Activated naive CD8-positive, alpha-beta T cell treated with anti-CD3 and anti-CD28 coated beads, Interleukin-2, amount 10 ng/mL, durations not matched to agents 7 days and 5 days (primary cell): ENCODE measurements at places on chromosomes 13 and 19.

- DNase-seq: no peak
Observed at GRCh38 chr13:105276571-105276970, 1258.9 kb downstream of the EFNB2 start.

DNA sequence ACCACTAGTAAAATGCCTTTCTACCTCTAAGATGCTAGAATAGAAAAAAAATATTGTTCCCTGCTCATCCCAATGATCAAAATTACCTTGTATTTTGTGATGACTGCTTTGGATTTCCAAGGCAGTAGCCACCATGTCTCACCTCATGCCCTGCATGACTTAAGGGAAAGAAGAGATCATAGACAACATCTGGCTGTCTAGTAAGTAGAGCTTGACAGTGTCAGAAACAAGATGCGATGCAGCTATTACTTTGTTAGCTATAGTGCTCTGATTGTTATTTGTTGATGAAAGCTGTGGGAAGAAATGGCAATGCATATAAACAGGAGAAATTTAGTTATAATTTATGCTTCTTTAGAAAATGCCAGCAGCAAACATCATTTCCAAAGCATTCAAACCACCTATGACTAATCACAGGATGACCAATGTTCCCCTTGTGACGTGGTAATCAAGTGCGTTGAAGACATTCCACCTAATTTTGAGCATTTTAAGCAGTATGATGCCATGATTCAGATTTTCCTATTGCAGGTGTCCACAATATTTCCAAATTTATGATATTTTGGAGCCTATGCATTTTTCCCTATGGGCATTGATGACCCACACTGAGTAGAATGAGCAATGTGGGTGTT lies 308.3 kb downstream of the KCNRG start:
- DNase-seq: no peak

DNA sequence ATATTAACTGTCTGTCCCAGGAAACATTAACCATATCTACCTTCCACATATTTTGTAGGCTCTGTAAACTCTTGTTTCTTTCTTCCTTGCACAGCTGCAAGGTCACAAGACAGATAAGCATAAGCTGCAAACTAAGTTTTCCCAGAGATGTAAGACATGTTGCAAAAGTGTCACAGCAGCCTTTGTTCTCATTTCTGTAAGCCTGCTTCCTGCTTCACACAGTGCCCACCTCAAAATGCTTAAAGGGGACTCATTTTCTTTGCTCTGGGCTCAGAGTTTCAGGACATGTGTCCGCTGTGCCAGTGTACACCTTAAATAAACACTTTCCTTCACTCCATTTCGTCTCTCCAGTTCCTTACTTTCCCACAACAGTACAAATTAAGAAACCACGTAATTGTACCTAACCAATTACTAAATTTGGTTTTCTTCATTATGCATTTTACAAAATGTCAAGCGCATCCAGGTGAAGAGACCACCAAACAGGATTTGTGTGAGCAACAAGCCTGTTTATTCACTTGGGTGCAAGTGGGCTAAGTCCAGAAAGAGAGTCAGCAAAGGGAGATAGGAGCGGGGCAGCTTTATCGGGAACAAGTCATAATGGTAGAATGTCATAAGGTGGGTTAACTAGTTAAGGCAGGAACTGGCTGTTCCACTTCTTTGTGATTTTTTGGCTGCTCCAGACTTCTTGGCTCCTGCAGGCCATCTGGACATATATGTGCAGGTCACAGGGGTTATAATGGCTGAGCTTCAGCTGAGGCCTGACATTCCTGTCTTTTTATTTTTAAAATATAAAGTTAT lies 12.7 kb upstream of the ZNF431 start:
- DNase-seq: no peak

- DNase-seq: no peak
Observed at GRCh38 chr19:16886305-16886880, 2.4 kb upstream of the F2RL3 start.

DNA sequence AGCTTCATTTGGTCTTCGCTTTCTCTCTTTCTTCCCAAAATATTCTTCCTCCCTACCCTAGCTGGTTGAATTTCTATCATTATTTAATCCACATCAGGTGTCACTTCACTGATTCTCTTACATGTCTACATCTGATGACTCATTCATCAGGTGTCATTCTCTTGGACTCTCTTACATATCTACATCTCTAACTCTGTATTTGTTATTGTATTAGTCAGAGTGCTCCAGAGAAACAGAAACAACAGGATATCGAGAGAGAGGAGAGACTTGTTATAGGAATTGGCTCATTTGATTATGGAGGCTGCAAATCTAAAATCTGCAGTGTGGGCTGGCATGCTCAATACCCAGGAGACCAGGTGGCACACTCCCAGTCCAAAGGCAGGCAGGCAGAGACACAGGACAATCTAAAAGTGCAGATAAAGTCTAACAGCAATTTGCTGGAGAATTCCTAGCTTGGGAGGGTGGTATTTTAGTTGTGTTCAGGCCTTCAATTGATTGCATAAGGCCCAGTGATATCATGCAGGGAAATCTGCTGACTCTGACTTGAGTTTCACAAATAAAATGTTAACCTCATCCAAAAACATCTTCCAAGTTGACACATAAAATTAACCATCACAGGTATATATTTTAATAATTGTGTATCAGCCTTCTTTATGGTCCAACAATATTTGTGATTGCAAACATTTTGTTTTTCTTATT lies 541.4 kb upstream of the SLITRK5 start:
- no peak for DNase-seq

GRCh38 chr13:99605420-99606323 lies 104.4 kb downstream of the TM9SF2 start:
- peak; percentile 61 for DNase-seq

- DNase-seq: peak; percentile 96
Observed at GRCh38 chr19:52397310-52398080, at the start of gene ZNF528. ZNF528 (plus strand) TSS chr19:52397849; CDS start chr19:52402014, 4,165 bp downstream.

DNA sequence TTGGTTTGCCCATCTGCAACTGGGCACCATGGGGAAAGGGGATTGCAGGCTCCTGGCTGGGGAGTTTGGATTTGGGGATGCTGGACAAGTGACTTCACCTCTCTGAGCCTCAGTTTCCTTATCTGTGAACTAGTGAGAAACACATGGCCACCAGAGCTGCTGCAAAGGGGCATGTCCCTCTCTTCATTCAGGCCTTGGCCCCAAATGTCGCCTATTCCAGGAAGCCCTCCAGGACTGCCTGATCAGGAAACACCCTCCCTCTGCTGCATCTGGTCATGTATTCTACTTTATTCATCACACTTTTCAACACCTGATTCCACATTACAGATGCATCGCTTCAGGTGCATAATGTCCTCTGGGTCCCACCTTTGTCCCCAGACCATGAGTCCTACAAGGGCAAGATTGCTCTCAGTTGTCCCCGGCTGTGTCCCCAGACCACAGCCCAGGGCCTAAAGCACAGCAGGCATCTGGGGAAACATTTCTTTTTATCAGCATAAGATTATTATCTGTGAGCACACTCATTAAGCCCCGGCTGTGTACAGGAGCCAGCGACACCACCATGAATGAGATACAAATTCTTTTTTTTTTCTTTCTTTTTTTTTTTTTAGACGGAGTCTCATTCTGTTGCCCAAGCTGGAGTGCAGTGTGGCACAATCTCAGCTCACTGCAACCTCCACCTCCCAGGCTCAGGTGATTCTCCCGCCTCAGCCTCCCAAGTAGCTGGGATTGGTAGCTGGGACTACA lies 37.5 kb downstream of the ARRDC2 start:
- DNase-seq: no peak

DNA sequence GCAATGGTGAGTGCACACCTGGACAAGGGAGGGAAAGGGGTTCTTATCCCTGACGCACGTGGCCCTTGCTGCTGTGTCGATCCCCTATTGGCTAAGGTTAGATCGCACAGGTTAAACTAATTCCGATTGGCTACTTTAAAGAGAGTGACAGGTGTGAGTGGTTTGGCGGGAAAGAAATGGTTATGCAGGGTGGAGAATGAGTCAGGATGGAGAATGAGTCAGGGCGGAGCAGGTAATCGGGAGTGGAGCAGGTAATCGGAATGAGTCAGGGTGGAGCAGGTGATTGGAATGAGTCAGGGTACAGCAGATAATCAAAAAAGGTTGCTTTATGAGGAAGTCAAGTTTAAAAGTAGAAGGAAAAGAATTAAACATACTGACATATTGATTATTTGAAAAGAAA lies 24.4 kb upstream of the SIAH3 start:
- no peak for DNase-seq

DNA sequence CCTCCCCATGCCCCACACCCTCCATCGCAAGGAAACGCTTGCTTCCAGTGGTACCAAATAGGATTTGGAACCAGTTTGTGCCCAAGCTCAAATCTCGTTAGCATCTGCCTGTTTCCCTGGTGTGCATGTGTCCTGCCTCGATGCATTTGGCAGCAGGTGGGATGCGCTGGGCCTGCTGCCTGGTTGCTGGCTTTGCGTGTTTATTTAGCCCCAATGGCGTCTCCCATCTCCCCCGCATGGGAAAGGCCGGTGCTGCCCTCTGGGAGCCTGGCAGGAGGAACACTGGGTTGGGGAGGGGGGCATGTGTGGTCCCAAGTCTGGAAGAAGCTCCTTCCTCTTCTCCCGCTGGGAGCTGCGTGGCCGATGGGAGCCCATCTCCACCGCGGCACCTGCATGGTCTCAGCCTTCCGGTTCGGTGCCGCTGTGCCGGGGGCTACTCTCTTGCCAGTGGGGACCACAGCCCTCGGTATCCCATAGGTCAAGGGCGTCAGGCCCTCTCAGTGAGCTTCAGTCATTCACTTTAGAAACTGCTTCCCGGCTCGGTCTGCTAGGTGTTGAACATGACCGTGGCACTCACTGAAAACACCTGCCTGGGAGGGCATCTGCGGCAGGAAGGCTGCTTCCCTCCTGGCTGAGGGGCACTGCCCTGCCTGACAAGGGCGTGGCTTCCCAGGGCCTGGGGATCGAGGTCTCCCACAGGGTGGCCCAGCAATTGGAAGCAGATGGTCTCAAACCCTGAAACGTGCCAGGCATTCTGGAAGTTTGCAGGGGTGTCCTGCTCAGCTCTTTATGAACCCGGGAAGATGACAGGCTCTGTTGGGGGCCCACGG lies 11.8 kb upstream of the F7 start:
- DNase-seq: no peak

- no peak for DNase-seq
Observed at GRCh38 chr19:29858621-29859020, 46.8 kb downstream of the CCNE1 start.

DNA sequence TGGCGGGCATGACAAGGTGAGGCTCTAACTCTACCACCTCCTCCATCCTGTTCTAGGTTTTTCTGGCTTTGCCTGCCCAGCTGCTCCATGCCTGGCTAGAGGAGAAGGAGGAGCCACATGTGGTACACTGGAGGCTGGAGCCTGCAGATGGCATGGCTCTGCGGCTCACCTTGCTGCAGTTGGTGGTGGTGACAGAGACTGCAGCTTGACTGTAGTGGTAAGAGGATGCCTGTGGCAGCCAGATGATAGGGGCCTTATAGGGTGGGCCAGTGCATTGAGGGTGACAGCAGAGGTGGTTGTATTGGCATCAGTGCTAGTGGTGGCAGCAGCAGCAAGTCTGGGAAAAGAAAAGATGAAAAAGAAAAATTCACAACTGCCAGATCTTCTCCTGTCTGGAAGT lies 146.2 kb downstream of the TNFRSF19 start:
- DNase-seq: no peak

DNA sequence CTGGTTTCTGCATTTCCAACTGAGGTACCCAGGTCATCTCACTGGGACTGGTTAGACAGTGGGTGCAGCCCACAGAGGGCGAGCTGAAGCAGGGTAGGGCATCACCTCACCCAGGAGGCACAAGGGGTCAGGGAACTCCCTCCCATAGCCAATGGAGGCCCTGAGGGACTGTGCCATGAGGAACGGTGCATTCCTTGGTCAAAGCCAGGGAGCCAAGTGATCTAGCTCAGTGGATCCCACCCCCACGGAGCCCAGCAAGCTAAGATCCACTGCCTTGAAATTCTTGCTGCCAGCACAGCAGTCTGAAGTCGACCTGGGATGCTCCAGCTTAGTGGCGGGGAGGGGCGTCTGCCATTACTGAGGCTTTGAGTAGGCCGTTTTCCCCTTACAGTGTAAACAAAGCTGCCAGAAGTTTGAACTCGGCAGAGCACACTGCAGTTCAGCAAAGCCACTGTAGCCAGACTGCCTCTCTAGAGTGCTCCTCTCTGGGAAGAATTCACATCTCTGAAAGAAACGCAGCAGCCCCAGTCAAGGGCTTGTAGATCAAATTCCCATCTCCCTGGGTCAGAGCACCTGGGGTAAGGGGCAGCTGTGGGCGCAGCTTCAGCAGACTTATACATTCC lies 1386.6 kb upstream of the PCDH9 start:
- no peak for DNase-seq

DNA sequence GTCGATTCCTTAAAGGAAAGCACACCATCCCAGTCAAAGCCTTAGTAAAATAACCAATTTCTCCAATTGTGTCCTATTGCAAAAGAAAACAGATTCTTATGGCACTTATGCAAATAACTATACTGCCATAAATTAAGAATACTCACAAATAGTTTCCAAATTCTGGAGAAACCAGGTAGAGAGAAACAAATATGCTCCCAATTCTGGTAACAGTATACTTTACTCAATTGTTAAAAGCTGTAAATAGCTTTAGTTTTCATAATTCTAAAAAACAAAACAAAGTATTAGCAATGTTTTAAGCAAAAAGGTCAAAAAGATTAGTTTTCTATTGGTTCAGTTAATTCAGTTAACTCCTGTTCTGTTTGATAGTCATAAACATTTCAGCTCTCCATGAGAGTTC lies 18.2 kb upstream of the UBAC2 start:
- DNase-seq: no peak

DNA sequence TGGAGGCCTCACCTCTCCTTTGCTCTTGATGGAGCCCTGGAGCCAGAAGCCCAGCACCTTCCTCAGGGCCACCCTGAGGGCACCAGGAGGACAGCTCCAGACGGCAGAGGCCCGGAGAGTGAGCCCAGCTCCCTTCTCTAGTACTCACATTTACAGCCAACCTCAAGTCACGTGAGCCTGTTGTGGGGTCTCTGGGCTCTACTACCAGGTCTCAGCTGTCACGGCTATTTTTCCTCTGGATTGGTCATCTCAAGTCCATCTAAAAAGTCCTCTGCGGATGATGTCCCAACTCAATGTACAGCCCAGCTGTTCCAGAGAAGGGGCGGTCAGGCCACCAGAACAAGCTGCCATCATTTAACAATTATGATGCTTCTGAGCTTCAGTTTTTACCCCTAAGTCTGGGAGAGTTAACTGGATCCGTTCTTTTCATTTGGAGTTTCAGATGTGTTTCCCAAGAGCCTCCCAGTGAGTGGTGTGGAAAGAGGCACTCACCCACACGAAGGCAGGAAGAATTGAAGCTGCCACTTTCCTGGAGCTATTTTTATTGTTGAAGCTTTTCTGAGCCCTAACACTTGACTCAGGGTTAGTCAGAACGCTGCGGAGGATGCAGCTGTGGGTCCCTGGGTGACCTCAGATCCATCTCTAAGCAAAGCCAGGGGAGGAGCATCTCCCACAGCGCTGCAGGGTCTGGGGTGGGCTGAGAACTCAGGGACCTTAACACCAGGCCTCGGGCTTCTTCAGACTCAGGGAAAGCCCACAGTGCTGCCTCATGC lies 143.5 kb upstream of the UBL3 start:
- DNase-seq: no peak

DNA sequence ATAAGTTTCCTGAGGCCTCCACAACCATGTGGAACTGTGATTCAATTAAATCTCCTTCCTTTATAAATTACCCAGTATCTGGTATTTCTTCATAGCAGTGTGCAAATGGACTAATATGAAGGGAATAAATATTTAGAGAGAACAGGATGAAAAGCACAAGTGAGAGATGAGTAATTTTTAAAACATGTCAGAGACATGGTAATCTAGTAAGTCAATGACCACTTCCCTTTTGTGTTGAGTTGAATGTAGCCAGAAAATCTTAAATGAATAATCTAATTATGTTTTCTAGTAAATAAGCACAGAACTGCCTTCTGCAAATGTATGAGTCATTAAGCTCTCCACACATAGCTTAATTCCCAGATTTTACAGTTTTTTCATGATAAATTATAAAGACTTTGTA lies 524.1 kb upstream of the SLITRK5 start:
- no peak for DNase-seq
